Activated T-cell treated with anti-CD3 and anti-CD28 coated beads for 48 hours (primary cell): ENCODE measurements at places on chromosomes 1 and 21.

- DNase-seq: no peak
Observed at GRCh38 chr1:54850069-54850730, 36.8 kb downstream of the DHCR24 start.

- no peak for DNase-seq
Observed at GRCh38 chr1:224488806-224489499, 54.4 kb upstream of the WDR26 start.

GRCh38 chr1:183461350-183461749 lies 10.9 kb upstream of the SMG7 start:
- DNase-seq: no peak

- DNase-seq: no peak
Observed at GRCh38 chr1:211192227-211192626, 58.3 kb upstream of the KCNH1 start.

GRCh38 chr21:45959182-45959581 lies 22.4 kb upstream of the COL6A1 start:
- DNase-seq: no peak

GRCh38 chr1:200949626-200950025 lies 54.9 kb downstream of the INAVA start:
- no peak for DNase-seq

GRCh38 chr1:86731416-86731815 lies 27.0 kb downstream of the SH3GLB1 start:
- no peak for DNase-seq

DNA sequence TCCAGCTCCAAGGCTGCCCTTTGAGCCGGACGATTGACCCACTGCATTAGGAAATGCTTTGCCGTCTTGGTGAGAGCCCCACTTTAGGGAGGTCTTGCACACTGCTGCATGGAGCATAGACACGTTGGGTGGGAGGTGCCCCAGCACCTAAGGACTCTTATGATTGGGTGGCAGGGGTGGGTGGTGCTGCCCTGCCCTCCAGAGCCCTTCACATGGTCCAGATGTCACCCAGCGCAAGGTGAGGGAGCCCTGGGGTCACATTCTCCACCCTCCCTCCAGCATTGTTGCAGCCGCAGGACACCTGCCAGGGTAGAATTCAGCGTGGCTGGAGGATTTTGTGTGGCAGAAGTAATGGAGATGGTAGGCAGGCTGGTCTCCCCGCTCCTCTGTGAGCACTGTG lies 137.4 kb upstream of the COL6A1 start:
- DNase-seq: no peak
